ENCODE measurements at places on chromosomes 13 and 19.

DNA sequence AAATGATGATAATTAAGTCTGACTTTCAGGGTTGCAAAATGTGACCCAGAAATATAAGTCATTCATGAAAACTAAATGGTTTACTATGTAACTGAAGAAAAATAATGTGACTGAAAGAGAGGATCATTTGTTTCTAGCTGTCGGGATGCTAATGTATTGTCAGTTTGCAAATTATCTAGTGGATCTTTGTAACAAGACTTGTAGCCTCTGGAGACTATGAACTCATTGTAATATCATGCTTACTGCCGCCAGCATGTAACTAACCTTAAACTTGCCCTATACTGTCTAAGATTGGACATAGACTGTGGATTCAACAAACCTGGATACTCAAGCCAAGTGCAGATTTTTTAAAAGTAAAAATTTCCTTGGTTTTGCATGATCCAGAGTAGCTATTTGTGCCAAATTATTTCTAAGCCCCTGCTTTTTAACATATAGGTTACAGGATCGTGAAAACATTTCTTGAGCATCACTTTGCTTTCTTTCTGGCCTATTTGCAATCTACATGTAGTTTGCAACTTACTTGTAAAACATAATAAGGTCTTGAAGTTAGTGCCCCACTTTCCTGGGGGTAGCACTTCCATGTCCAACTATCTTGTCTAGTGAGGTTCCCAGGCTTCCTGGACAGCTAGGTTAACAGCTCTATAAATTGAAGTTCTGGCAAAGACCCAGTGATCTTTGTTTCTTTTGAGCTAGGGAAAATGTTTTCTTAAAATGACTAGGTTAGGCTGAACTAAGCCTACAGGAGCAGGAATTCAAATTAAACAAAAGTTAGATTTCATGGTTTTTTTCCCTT lies 3.3 kb upstream of the POSTN start:
- no peak for DNase-seq

GRCh38 chr19:4635754-4636116 lies 3.6 kb upstream of the TNFAIP8L1 start:
- DNase-seq = peak; percentile 39

DNA sequence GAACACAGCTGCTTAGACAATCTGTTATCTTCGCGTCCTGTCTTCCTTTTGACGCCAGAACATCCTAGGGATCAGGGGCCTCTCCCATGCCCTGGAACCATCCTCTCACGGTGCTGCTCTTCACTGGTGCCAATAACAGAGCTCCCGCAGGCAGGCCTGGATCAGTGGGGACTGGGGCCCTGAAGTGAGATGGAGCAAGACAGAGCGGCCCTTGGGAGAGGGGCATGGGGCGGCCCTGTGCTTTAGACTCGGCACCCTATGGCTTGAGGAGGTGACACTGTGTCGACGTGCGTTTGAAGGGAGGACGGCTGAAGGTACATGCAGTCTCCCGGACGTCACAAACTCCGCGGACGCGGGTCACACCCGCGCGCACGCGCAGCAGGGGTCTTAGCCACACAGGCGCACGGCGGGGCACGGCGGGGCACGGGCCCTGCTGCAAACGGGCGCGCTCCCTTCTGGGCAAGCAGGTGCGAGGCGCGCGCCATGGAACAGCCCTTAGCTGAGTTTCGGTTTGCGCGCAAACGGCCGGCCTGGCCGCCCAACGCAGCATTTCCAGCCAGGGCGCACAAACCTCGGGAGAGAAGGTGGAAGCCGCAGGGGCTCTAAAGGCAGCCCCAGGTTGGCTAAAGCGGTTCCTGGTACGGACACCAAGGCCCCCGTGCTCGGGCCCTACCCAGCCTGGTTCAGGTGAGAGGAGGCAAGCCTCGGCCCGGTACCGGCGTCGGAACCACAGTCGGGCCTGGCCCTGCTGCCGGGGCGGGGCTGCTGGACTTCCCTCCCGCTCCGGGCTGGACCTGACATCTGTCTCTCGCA lies 16.5 kb upstream of the RNF17 start:
- peak; percentile 56 for DNase-seq

DNA sequence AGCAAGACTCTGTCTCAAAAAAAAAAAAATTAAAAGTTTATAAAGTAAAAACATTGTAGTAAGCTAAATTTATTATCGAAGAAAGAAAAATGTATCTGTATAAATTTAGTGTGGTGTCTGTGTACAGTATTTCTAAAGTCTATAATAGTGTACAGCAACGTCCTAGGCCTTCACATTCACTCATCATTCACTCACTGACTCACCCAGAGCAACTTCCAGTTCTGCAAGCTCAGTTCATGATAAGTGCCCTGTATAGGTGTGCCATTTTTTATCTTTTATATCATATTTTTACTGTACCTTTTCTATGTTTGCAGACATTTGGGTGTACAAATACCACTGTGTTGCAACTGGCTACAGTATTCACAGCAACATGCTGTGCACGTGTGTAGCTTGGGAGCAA lies 118.1 kb downstream of the TNFRSF19 start:
- no peak for DNase-seq

- no peak for DNase-seq
Observed at GRCh38 chr19:6103217-6103644, 7.1 kb downstream of the RFX2 start.

- DNase-seq = no peak
Observed at GRCh38 chr13:57857945-57858344, 226.4 kb downstream of the PCDH17 start.

DNA sequence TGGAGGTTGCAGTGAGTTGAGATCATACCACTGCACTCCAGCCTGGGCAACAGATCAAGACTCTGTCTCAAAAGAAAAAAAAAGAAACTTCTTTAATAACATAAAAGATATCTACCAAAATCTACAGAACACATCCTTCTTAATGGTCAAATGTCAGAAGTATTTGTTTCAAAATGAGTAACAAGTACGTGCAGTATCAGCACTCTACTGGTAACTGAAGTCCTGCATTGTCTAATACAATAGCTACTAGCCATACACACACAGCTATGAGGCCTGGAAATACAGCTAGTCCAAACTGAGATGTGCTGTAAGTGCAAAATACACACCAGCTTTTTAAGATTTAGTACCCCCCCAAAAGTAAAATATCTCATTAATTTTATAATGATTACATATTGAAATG lies 88.1 kb downstream of the TSC22D1 start:
- DNase-seq = no peak

DNA sequence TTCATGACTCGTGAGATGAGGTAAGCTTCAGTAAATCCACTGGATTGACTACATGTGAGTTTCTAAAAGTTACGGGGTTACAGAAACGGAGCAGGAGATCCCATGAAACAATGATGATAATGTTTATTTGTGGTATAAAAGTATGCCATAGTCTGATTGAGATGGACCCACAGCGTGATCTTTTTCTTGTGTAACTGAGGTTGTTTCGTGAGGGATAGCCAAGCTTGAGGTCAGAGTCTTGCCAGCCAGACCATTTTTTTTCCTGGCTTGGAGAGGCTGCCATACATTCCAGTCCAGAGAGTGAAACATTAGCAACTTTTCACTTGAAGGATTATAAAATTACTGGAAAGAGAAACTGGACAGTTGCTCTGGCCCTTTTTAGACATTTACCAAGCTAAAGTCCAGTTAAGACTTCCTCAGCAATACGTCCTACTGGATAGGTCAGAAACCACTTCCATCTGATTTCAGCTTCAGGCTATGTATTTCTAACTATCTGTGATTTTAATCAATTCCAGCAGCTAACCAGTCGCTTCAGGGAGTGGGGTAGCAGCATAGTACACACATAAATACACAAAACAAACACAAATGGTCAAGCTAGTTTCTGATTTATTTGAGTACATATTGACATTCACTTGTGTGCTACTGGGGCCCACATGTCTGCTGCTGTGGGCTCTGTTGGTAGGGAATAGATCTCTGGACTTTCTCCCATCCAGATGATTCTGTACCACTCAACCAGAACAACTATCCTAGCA lies 194.6 kb downstream of the POSTN start:
- DNase-seq = no peak

DNA sequence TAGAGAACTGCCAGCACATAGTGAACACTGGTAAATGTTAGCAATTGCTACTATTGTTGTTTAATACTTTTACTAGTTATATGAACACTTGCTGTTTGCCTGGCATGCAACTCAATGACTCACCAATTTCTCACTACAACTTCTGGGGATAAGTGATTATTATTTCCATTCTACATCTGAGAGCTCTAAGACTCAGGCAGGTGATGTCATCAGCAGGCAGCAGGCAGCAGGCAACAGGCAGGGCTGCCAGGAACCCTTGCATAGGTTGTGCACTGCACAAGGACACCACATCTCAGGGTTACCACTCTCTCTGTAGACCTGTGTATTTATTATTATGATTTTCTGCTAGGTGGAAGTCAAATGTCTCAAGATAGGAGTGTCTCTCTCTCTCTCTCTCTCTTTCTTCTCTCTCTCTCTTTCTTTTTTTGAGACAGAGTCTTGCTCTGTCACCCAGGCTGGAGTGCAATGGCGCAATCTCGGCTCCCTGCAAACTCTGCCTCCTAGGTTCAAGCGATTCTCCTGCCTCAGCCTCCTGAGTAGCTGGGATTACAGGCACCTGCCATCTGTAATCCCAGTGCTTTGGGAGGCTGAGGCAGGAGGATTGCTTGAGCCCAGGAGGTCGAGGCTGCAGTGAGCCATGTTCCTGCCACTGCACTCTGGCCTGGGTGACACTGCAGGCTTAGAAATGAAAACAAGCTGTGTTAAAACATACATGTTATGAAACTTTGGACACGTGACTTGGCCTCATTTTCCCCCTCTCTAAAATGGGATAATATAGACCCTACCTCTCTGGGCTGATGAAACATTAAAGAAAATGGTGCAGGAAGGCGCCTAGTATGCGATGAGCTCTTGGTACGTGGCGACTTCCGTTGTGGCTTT lies 22.7 kb downstream of the HPN start:
- no peak for DNase-seq

DNA sequence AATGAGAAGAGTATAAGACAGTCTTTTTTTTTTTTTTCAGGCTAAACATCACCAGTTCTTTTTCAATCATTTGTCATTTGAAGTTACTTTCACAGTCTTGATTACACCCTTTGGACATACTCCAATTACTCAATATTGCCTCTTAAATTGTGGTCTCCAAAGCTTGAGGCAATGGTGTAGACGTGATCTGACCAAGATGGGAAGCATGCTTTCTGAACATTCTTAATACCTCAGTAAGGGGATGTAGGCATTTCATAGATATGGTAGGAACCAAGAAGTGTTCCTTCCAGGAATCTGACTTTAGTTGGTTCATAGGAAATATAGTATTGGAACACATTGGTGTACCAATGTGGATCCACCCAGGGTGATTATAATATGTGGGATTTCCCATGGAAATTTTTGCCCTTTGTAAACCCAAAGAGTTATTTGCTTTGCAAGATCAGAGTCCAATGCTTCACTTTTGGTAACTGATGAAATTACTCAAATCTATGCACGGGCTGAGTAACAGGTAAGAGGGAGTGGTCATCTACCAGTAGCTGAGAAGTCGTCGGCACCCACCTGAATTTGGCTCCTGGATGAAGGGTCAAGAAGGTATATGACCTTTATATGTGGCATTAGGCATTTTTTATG lies 62.2 kb downstream of the ERCC5 start:
- no peak for DNase-seq

- DNase-seq = no peak
Observed at GRCh38 chr13:113924184-113924901, 49.5 kb downstream of the C13orf46 start.

- no peak for DNase-seq
Observed at GRCh38 chr13:101152184-101152583, 264.1 kb downstream of the NALCN start.

GRCh38 chr19:55705972-55706371 lies 30.9 kb downstream of the EPN1 start:
- no peak for DNase-seq

GRCh38 chr13:40984668-40985366 lies 34.3 kb downstream of the ELF1 start:
- DNase-seq = no peak

DNA sequence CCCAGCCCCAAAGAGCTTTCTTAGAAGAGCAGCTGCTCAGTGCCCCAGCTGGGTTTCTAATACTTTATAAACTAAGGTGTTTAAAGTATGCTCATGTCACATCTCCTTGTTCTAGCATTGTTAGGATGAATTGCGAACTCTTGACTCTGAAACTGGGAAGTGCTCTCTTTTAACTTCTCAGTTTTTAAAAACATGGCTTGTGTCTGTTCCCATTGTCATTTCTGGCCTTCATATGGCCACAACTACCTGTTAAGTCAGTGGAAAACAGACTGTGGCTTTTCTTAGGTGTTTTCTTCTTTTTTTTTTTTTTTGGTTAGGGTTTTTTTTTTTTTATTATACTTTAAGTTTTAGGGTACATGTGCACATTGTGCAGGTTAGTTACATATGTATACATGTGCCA lies 164.7 kb downstream of the KCNRG start:
- DNase-seq = no peak

DNA sequence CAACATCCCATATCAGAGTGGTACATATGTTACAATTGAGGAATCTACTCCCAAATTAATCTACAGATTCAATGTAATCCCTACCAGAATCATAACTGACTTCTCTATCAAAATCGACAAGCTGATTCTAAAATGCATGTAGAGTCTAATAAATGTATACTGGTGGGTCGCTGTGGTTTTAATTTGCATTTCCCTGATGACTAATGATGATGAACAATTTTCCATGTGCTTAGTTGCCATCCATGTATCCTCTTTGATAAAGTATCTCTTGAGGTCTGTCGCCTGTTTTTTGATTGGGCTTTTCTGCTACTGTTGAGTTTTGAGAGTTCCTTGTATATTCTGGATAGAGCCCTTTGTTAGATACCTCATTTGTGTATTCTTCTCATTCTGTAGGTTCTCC lies 43.8 kb downstream of the KLF12 start:
- DNase-seq = no peak

GRCh38 chr19:28404472-28404871 lies 808.5 kb downstream of the UQCRFS1 start:
- no peak for DNase-seq

GRCh38 chr13:74647991-74648390 lies 513.8 kb upstream of the KLF12 start:
- DNase-seq = no peak

- peak; percentile 24 for DNase-seq
Observed at GRCh38 chr13:113471844-113472243, 18.6 kb upstream of the ADPRHL1 start.

- no peak for DNase-seq
Observed at GRCh38 chr13:62065016-62065415, 649.4 kb upstream of the PCDH20 start.

DNA sequence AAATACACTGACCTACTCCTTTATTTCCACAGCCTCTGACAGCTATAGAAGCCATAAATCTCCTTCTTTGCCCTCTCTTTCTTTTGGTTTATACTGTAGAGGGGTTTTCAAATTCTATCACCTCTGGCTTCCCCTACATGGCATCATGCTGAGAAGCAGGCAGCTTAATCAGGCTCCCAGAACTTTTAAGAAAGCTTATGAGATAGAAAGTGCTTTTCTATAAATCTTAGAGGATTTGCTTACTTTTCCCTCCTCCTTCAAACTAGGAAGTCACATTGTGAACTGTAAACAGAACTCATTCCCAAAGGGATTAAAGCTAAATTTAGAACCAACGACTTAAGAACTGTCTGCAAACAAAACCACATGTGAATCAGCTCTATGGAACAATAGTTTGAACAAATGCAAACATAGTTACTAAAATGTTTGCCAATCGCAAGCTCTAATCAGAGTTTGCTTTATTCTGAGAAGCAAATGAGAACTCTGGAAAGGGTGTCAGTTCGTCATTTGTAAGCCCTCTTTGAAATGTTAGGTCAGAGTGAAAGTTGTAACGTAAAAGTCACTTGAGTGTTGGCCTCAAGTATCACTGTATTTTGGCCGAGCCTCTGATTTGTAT lies 344.1 kb downstream of the RFC3 start:
- peak; percentile 41 for DNase-seq

GRCh38 chr19:51572410-51572809 lies 1.3 kb downstream of the ZNF175 start:
- DNase-seq = no peak

GRCh38 chr19:1025960-1026782 lies at the start of gene CNN2:
CNN2 (plus strand) TSS chr19:1026608; CDS start chr19:1026662, 54 bp downstream.
- DNase-seq = peak; percentile 94

All from neural progenitor cell (in vitro differentiated cells).